Neural crest cell (in vitro differentiated cells): ENCODE measurements at places on chromosomes 2 and 18.

DNA sequence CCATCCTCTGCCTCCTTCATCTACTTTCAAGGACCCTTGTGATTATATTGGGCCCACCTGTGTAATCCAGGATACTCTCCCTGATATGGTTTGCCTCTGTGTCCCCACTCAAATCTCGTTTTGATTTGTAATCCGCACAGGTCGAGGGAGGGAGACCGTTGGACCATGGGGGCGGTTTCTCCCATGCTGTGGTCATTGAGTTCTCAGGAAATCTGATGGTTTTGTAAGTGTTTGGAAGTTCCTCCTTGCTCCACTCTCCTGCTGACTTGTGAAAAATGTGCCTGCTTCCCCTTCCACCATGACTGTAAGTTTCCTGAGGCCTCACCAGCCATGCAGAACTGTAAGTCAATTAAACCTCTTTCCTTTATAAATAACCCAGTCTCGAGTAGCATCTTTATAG, 42.0 kb upstream of the EML6 start:
- DNase-seq: no peak

DNA sequence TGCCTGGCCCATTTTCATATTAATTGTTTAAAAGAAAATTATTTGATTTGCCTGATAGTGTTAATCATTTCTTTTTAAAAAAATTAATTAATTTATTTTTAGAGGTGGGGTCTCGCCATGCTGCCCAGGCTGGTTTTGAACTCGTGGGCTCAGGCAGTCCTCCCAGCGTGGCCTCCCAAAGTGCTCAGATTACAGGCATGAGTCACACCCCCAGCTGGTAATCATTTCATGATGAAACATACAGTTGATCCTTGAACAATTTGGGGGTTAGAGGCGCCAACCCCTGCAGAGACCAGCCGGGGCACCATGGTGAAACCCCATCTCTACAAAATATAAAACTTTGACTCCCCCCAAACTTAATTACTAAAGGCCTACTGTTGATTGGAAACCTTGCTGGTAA, 7.9 kb downstream of the GPN1 start:
- no peak for DNase-seq

GRCh38 chr2:15337996-15338666, 223.0 kb downstream of the NBAS start:
- no peak for DNase-seq

GRCh38 chr2:199797431-199798403, 53.3 kb downstream of the FTCDNL1 start:
- DNase-seq: no peak
